ENCODE measurements at places on chromosomes 16 and 17. TPM values are rescaled to one million over a fixed set of nuclear protein-coding genes. Genes with fewer than 3 reads are reported as not detected.
A peak's percentile ranks its signal among the peaks of the same experiment; 100 is the strongest.

The KIF18B gene
- not detected for total RNA-seq

GRCh38 chr17:37710344-37710886 lies 34.4 kb downstream of the HNF1B start:
- no peaks in the 10 kb centered on the region for H3K4me1 ChIP-seq
- no peaks in the 10 kb centered on the region for H3K27me3 ChIP-seq
- H3K27ac ChIP-seq: no peak overlapping the region
- no peak overlapping the region for H3K4me3 ChIP-seq
- DNase-seq: no peak

DNA sequence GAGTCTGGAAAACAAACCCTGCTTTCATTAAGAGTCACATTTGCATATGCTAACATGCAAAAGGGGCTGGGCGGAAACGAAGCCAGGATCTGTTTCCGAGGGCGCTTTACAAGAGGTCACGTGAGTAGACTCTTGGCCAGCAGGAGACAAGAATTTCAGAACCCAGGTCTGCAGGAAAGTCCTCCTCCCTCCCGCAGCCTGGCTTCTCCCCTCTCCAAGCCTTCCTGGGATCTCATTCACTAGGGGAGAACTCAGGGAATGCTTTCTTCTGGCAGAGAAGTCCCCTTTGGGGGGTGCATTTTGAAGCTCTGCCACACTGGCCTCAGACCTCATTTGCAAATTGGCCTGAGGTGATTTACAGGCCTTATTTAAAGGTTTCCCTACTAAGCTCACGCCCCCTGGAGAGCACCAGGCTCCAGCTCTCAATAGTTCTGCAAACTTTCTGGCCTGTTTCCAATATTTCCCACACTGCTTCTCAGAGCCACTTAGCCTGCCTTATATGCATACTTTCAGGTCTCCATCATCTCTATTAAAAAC lies 57.2 kb upstream of the CACNG5 start:
- H3K4me1 ChIP-seq: no peaks in the 10 kb centered on the region
- no peak overlapping the region for H3K27ac ChIP-seq
- peaks cover 14% of the 10 kb centered on the region for H3K36me3 ChIP-seq
- H3K4me3 ChIP-seq: no peak overlapping the region

GRCh38 chr16:23530062-23530461 lies 19.8 kb upstream of the GGA2 start:
- H3K4me1 ChIP-seq: no peaks in the 10 kb centered on the region
- no peak overlapping the region for H3K4me3 ChIP-seq
- no peak for DNase-seq
- peaks cover 99% of the 10 kb centered on the region for H3K36me3 ChIP-seq

GRCh38 chr16:50386139-50386538 lies 17.4 kb upstream of the BRD7 start:
- no peak overlapping the region for H3K27ac ChIP-seq
- DNase-seq: no peak
- no peaks in the 10 kb centered on the region for H3K36me3 ChIP-seq

GRCh38 chr17:43578404-43578698 lies 32.2 kb upstream of the ETV4 start:
- no peaks in the 10 kb centered on the region for H3K27me3 ChIP-seq
- H3K36me3 ChIP-seq: no peaks in the 10 kb centered on the region
- H3K27ac ChIP-seq: peak overlapping the region; percentile 7
- DNase-seq: no peak

GRCh38 chr17:29980261-29980660 lies 38.8 kb downstream of the EFCAB5 start:
- no peak overlapping the region for H3K27ac ChIP-seq
- H3K27me3 ChIP-seq: no peaks in the 10 kb centered on the region
- H3K4me3 ChIP-seq: no peak overlapping the region
- H3K36me3 ChIP-seq: no peaks in the 10 kb centered on the region

DNA sequence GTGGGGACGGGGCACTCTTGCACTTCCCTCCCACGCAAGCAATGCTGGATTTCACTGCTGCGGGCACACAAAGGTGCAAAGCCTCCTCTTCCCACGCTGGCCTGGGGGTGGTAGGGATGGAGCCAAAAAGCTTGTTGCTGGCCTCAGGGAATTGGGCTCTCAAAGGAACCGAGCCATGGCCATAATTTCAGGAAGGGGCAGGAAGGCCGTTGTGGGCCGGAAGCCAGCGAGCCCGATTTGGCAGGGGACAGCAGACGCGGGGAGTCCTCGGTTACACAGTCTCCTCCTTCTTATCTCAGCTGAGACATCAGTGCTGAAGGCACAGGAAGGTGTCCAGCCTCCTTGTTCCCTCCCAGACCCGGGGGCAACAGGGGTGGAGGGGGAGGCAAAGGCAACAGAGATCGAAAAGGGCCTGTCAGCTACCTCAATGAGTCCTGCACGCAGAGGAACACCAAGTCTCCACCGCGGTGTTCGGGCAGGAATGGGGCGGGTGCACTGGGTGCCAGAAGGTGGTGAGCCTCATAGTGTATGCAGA lies 59.5 kb downstream of the SLFN11 start:
- peak overlapping the region; percentile 43 for H3K4me3 ChIP-seq
- no peaks in the 10 kb centered on the region for H3K27me3 ChIP-seq
- H3K4me1 ChIP-seq: peaks cover 31% of the 10 kb centered on the region
- peak overlapping the region; percentile 47 for H3K27ac ChIP-seq

The SPOP gene
- total RNA-seq: 304 TPM

- peaks cover 8% of the 10 kb centered on the region for H3K27me3 ChIP-seq
- no peak overlapping the region for H3K27ac ChIP-seq
- H3K36me3 ChIP-seq: no peaks in the 10 kb centered on the region
Measured at GRCh38 chr16:23832882-23833281, 2.9 kb upstream of the PRKCB start.

GRCh38 chr17:77863814-77864161 lies 94.7 kb upstream of the TNRC6C start:
- peaks cover 32% of the 10 kb centered on the region for H3K4me1 ChIP-seq
- no peak overlapping the region for H3K4me3 ChIP-seq
- H3K27me3 ChIP-seq: no peaks in the 10 kb centered on the region
- DNase-seq: no peak
- peak overlapping the region; percentile 53 for H3K27ac ChIP-seq
- H3K36me3 ChIP-seq: no peaks in the 10 kb centered on the region
